Transverse colon (tissue), 4 donors: ENCODE measurements at places on chromosomes 3 and 15.

- no peak for DNase-seq
- H3K27ac ChIP-seq = peak overlapping the region; percentile 43
Observed at GRCh38 chr15:62163397-62164013, 1.6 kb downstream of the C2CD4B start.

DNA sequence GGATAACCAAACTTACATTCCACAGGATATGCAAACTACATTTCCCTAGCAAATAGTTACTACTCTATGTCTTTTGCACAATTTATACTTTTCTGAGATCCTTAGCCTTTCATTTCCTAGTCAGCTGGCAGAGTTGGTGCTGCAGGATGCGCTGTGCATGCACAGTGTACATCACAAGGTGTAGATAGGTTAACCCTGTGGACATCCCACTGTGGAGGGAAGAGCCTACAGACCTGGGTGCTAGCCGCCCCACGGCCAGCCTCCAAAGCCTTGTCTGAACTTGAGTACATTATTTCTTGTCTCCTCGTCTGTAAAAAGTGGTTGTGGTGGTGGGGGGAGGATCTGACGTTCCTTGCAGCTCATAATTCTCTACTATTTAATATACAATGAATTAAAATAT, 3.5 kb downstream of the TNFSF10 start:
- H3K4me1 ChIP-seq = peaks cover 81% of the 10 kb centered on the region
- H3K27ac ChIP-seq = peak overlapping the region; percentile 82
- no peaks in the 10 kb centered on the region for H3K36me3 ChIP-seq
- no peak overlapping the region for H3K4me3 ChIP-seq
- no peaks in the 10 kb centered on the region for H3K27me3 ChIP-seq
- DNase-seq = no peak

- no peak for DNase-seq
- no peak overlapping the region for H3K4me3 ChIP-seq
- no peaks in the 10 kb centered on the region for H3K27me3 ChIP-seq
- no peaks in the 10 kb centered on the region for H3K4me1 ChIP-seq
Observed at GRCh38 chr15:59150185-59150584, 45.2 kb downstream of the CCNB2 start.

- H3K4me1 ChIP-seq = no peaks in the 10 kb centered on the region
- peak; percentile 66 for DNase-seq
- H3K36me3 ChIP-seq = no peaks in the 10 kb centered on the region
- no peak overlapping the region for H3K27ac ChIP-seq
Observed at GRCh38 chr3:31704591-31705179, 172.0 kb downstream of the STT3B start.

GRCh38 chr3:112858410-112859069, 11.9 kb upstream of the CD200R1L start:
- no peak for DNase-seq
- H3K27ac ChIP-seq = no peak overlapping the region
- H3K4me1 ChIP-seq = no peaks in the 10 kb centered on the region
- no peaks in the 10 kb centered on the region for H3K27me3 ChIP-seq
- H3K4me3 ChIP-seq = no peak overlapping the region

- H3K27me3 ChIP-seq = no peaks in the 10 kb centered on the region
- H3K27ac ChIP-seq = no peak overlapping the region
- no peak for DNase-seq
Observed at GRCh38 chr3:12415014-12415680, 69.1 kb upstream of the TSEN2 start.

- peak overlapping the region; percentile 73 for H3K4me3 ChIP-seq
- no peaks in the 10 kb centered on the region for H3K36me3 ChIP-seq
- peak overlapping the region; percentile 55 for H3K27ac ChIP-seq
- H3K27me3 ChIP-seq = peaks cover 4% of the 10 kb centered on the region
Observed at GRCh38 chr3:14404631-14405359, 2.4 kb downstream of the SLC6A6 start.

DNA sequence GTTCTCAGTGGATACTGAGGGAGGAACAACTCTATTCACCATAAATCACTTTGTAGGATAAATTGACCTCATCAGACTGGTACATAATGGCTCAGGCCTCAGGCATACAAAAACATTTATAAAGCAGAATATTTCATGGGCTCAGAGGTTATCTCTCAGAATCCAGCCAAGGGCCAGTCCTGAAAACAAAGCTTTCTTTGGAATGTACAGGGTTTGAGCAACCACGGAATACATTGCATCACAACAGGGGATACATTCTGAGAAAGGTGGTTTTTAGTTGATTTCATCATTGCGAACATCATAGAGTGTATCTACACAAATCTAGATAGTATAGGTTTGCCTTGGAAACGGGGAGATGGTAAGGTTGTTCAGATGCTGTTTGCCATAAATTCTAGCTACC, 33.4 kb upstream of the CTDSPL2 start:
- no peak overlapping the region for H3K27ac ChIP-seq
- no peaks in the 10 kb centered on the region for H3K27me3 ChIP-seq
- no peak for DNase-seq
- no peaks in the 10 kb centered on the region for H3K4me1 ChIP-seq
- no peaks in the 10 kb centered on the region for H3K36me3 ChIP-seq
- H3K4me3 ChIP-seq = no peak overlapping the region

- H3K4me3 ChIP-seq = no peak overlapping the region
- H3K27ac ChIP-seq = no peak overlapping the region
- no peak for DNase-seq
- H3K4me1 ChIP-seq = no peaks in the 10 kb centered on the region
- H3K36me3 ChIP-seq = no peaks in the 10 kb centered on the region
Observed at GRCh38 chr15:48533982-48534381, 111.5 kb downstream of the FBN1 start.

DNA sequence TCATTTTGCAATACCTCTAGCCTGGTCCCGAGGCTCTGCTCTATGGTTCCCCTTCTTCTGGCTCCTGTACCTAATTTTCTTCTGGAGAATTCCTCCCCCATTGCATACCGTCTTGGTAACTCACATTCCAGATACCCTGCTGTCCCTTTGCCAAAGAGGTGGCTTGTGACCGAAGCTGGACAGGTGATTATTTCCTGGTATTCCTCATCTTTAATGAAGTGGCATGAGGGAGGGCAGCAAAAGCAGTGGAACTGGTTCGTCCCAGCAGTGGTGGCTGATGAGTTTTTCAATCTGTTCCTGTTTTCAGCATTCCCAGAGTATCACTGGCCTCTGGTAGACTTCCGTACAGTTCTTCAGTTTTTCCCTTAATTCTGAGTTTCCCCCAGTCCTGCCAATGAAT, 186.2 kb upstream of the CADPS start:
- no peak overlapping the region for H3K27ac ChIP-seq
- no peaks in the 10 kb centered on the region for H3K4me1 ChIP-seq
- DNase-seq = no peak
- no peaks in the 10 kb centered on the region for H3K36me3 ChIP-seq

DNA sequence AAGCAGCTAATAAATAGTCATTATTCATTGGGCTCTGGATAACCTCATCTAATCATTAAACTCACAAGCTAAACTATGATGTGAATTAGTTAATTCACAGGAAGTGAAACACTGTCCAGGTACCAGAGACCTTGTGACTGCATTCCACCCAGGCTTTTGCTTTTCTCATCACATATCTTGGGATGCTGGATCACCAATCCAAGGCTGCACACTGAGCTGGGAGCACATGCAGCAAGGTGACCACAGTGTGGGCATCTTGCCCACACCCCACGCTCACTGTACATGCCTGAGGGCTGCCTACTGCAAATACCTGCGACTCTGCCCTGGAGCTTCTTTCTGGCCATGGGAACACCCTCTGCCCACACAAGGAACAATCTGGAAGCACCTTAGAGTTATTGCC, 40.6 kb upstream of the TNFAIP8L3 start:
- H3K27ac ChIP-seq = no peak overlapping the region
- H3K4me1 ChIP-seq = peaks cover 21% of the 10 kb centered on the region
- no peak overlapping the region for H3K4me3 ChIP-seq
- no peaks in the 10 kb centered on the region for H3K27me3 ChIP-seq
- no peak for DNase-seq

GRCh38 chr3:149992416-149993058, 21.8 kb upstream of the PFN2 start:
- no peak overlapping the region for H3K4me3 ChIP-seq
- no peaks in the 10 kb centered on the region for H3K4me1 ChIP-seq
- no peak overlapping the region for H3K27ac ChIP-seq
- H3K36me3 ChIP-seq = no peaks in the 10 kb centered on the region

- H3K4me3 ChIP-seq = no peak overlapping the region
- no peaks in the 10 kb centered on the region for H3K4me1 ChIP-seq
- H3K36me3 ChIP-seq = no peaks in the 10 kb centered on the region
- no peaks in the 10 kb centered on the region for H3K27me3 ChIP-seq
- no peak for DNase-seq
Observed at GRCh38 chr3:97674461-97674860, 90.1 kb upstream of the ARL6 start.

DNA sequence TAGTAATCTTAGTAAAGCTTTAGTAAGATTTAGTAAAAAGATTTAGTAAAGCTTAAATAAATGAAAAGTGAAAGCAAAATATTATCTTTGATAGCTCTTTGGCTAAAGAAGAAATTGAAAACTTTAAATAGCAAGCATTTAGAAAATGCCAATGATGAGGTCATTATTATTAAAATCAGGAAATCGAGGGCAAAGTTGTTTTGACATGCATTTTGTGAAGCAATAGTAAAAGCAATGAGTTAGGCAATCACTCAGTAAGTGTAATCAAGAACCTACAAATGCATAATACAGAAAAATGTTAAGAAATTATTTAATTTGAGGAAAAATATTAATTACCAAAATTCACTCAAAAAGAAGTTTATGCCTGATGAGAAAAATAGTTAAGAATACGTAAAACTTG, 280.3 kb upstream of the MME start:
- no peak overlapping the region for H3K4me3 ChIP-seq
- no peak for DNase-seq
- no peaks in the 10 kb centered on the region for H3K36me3 ChIP-seq
- H3K27ac ChIP-seq = no peak overlapping the region

DNA sequence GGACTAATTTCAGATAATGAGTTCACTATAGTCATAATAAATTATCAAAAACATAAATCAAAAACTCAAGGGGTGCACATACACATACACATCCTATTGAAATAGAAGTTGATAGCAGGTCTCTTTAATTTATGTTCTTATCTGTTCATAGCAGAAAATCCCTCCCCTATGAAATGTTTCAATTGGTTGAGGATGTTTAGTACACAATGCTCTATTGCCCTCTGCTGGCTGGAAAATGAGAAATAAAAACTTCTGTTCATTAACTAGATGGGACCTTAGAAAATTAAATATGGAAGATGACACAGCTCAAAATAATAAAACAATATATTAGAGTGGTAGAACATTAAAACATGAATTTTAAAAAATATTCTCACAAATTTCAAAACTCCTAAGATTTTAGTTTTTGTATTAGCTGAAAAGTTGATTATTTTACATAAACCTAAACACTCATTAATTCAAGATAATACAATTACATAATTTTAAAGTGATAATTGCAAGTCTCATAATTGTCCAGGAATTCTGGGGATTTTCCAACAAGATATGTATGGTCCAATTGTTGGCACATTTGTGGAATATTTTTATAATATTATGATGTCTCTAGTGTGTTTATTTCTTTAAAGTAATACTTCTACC, 735.0 kb downstream of the ROBO1 start:
- no peaks in the 10 kb centered on the region for H3K4me1 ChIP-seq
- no peak for DNase-seq
- H3K27me3 ChIP-seq = no peaks in the 10 kb centered on the region
- H3K4me3 ChIP-seq = no peak overlapping the region

DNA sequence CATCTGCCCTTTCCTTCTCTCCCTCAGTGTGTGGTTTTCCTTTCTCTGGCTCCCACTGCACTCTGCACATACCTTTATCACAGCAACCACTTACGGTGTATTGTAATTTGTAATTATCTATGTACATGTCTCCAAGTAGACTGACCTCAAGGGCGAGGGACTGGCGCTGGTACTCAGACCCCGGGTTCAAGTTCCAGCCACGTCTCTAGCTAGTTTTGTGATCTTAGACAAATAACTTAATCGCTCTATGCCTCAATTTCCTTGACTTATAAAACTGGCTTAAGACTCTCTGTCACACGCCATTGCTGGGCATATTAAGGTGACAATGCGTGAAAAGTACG, 607 bp upstream of the SENP2 start:
- H3K27me3 ChIP-seq = no peaks in the 10 kb centered on the region
- H3K4me1 ChIP-seq = peaks cover 22% of the 10 kb centered on the region
- no peaks in the 10 kb centered on the region for H3K36me3 ChIP-seq
- DNase-seq = peak; percentile 36

- no peak overlapping the region for H3K27ac ChIP-seq
Observed at GRCh38 chr3:49602049-49602554, 47.8 kb downstream of the BSN start.

GRCh38 chr15:22949074-22949547, 31.1 kb downstream of the CYFIP1 start:
- H3K4me3 ChIP-seq = no peak overlapping the region
- H3K36me3 ChIP-seq = no peaks in the 10 kb centered on the region
- H3K27ac ChIP-seq = peak overlapping the region; percentile 2
- no peaks in the 10 kb centered on the region for H3K27me3 ChIP-seq
- H3K4me1 ChIP-seq = peaks cover 56% of the 10 kb centered on the region
- DNase-seq = peak; percentile 33

- H3K27me3 ChIP-seq = no peaks in the 10 kb centered on the region
- H3K4me3 ChIP-seq = no peak overlapping the region
- H3K4me1 ChIP-seq = no peaks in the 10 kb centered on the region
- no peak for DNase-seq
- H3K36me3 ChIP-seq = peaks cover 49% of the 10 kb centered on the region
Observed at GRCh38 chr3:122443090-122443489, 27.2 kb upstream of the WDR5B start.

- no peaks in the 10 kb centered on the region for H3K4me1 ChIP-seq
- no peaks in the 10 kb centered on the region for H3K36me3 ChIP-seq
- no peak overlapping the region for H3K4me3 ChIP-seq
- no peaks in the 10 kb centered on the region for H3K27me3 ChIP-seq
Observed at GRCh38 chr3:188558343-188559071, 404.6 kb downstream of the LPP start.

- no peaks in the 10 kb centered on the region for H3K36me3 ChIP-seq
- H3K4me1 ChIP-seq = peaks cover 15% of the 10 kb centered on the region
Observed at GRCh38 chr3:111915905-111916304, 56.8 kb downstream of the PHLDB2 start.

DNA sequence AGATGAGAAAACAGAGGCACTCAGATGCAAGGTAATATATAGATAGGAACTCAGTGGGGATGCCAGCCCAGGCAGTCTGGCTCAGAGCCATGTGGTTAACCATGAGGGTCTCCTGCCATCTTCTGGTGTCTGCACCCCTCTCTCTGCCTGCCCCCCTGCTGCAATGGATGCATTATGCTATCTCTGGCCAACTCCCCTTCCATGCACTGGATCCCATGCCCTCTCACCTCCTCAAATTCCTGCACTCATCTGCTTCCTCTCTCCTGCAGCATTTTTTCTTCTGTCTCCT, 163.2 kb downstream of the STT3B start:
- no peaks in the 10 kb centered on the region for H3K4me1 ChIP-seq
- no peak for DNase-seq
- H3K36me3 ChIP-seq = no peaks in the 10 kb centered on the region
- no peaks in the 10 kb centered on the region for H3K27me3 ChIP-seq
- H3K4me3 ChIP-seq = no peak overlapping the region
